ENCODE measurements at places on chromosomes 16 and 17.

GRCh38 chr16:77732241-77732946 is 10.1 kb downstream of the NUDT7 start:
- no peak for DNase-seq

- DNase-seq, result no peak
These were observed 12.5 kb upstream of the FAM171A2 start for GRCh38 chr17:44376124-44376523.

DNA sequence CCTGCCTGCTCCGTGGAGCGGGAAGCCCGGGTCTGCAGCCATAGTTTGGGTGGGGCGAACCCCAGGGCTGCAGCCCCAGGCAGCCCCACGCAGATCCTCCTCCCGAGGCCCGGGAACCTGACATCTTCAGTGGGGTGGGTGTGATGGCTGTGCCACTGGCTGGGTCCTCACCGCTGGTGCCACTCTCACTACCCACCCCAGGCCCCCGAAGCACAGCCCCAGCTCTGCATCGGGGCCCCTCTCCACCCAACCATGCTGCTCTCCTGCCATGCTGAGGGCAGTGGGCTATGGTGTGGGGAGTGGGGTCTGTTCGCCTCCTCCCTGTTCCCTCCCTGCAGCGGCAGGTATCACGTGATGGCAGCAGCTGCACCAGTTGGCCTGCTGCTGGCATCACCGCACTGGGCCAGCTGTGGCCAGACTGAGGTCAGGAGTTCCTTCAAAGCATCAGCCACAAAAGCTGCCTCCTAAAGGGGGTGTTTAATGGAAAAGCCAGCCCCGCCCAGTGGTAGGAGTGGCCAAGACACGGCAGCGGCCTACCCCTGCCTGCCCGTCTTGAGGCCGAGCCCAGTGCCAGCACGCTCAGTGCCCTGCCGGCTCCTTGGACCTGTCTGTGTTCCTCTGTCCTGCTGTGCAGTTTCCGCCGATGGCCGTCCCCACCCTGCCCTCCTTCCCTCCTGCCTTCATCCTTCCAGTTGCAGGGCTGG is 10.8 kb downstream of the KCTD5 start:
- DNase-seq, result no peak

GRCh38 chr17:51103451-51103850 is 17.2 kb downstream of the SPAG9 start:
- no peak for DNase-seq

DNA sequence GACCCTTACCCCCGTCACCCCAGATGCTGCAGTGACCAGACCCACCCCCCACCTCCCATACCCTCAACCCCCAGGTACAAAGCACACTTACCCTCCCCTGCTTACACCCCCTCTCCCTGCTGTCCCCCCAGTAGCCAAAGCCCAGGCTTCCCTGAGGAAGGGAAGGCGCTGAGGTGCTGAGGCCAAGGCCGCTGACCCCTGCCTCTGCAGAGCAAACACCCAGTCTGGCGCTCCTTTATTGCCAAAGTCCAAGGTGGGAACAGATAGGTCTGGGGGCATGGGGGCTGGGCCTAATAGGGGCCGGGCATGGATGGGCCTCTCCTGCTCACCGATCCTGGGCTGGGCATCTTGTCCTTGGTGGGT is 683 bp downstream of the LCAT start:
- no peak for DNase-seq

- DNase-seq, result no peak
These were observed 668 bp downstream of the MMP15 start for GRCh38 chr16:58026139-58026704.

- DNase-seq, result no peak
These were observed 13.3 kb upstream of the ACSF3 start for GRCh38 chr16:89080196-89080853.

DNA sequence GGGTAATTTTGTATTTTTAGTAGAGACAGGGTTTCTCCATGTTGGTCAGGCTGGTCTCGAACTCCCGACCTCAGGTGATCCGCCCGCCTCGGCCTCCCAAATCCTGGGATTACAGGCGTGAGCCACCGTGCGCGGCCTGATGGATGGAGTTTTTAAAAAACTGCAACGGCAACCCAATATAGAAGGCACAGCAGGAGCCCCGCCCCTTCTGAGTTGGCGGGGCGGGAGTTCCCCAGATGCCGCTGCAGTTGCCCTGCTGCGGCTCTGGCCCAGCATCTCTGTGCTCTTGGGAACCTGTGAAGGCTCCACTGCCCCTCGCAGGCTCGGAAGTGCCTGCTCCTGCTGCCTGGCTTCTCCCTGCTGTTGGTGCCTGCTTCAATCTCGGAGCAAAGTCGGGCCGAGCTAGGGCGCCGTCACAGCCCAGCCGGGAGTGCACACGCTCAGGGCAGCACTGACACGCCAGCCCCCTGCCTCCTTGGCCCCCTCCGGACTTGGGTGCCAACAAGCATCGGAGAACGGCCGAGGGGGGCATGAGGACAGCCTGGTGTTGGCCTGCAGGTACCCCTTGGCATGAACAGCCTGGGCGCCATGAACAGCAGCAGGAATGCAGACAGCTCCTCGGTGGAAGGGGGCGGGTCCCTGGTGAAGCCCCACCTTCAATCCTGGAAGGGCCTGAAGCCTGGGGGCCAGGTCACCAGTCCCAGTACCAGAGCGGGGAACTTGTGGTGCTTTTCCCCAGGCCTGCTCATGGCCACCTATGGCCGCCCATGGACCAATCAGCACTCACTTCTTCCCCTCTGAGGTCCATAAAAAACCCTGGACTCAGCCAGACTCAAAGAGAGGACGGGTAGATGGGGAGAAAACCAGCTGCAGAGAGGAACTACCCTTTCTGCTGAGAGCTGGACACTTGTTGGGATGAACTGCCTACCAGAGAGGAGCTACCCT is 2.3 kb upstream of the NT5M start:
- DNase-seq, result peak; percentile 55

GRCh38 chr17:76179496-76180467 is 38.7 kb upstream of the FOXJ1 start:
- DNase-seq, result peak; percentile 56

DNA sequence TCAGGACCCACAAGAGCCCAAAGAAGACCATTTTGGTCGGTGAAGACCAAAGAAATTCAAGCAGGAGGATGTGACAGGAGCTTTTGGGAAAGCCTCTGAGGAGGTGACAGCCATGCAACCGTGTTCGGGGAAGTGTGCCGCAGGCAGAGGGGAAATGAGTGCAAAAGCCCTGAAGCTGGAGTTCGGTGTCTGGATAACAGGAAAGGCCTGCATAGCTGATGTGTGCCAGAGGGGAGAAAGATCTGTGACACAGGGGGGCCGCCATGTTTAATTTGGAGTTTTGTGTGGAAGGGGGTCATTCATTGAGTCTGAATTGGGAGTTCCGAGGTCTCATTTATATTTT is 870 bp upstream of the ZC3H7A start:
- no peak for DNase-seq

DNA sequence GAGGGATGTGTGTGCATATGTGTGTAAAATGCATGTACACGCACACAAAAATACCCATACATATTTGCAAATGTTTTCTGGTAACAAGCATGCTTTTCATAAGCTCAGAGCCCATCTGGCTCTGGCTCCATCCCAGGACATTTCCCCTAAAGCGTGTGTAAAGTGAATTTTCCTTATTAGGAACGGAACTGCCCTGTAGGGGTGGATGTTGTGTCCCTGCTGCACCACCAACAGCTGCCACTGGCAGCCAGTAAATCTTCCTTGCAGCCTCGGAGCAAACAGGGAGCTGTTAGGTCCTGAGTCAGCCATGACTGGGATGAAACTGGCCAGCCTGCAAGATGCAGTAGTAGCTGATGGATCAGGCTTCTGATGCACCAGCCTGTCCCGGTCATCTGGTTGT is 393.5 kb downstream of the UTP18 start:
- no peak for DNase-seq

GRCh38 chr17:59669411-59669810 is 37.8 kb downstream of the PTRH2 start:
- no peak for DNase-seq

DNA sequence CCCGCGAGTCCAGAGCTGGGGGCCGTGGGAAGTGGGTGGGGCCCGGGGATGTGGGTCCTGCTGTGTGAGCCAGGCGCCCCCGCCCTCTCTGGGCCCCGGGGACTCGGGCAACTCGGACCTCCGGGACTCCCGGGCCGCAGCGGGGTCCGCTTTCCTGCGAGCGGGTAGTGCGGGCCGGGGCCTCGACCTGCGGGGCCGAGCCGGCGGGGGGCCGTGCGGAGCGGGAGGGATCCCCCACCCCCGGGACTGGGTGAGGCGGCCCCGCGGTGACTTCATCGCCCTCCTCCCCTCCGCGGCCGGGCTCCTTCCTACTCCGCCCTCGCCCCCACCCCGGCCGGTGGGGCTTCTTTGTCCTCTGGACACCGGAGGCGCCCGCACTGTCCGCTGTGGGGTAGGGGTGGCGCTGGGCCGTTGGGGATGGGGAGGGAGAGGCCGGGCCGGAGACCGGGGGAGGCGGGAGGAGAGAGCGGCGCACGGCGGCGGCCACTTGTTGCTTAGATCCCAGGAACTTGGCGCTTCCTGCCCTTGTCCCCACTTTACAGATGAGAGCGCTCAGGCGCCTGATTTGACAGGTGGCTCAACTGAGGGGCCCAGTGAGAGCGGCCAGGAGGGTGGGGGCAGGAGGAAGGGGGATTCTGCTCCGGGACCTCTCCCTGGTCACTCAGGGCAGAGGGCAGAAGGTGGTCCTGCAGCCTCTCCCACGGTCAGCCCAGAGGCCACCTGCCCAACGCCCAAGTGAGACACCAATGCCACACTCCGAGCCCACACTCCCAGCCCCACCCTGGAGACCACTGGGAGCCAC is 874 bp downstream of the CMTM3 start:
- DNase-seq, result peak; percentile 58

DNA sequence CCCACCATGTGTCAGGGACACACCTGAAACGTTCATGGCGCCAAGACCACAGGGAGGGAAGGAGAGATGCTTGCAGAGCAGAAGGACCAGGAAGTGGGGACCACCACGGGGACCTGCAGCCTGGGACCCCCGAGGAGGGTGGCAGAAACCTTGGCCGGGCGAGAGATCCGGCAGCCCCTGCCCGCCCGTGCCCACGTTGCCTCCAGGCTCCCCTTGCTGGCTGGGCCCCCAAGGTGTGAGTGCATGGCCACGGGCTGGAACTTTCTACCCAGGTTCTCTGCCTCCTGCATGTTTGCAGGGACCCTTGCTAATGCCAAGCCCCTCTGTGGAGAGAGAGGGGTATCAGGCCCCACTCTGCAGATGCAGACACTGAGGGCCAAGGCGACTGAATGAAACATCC is 50.4 kb downstream of the USP22 start:
- DNase-seq, result no peak

DNA sequence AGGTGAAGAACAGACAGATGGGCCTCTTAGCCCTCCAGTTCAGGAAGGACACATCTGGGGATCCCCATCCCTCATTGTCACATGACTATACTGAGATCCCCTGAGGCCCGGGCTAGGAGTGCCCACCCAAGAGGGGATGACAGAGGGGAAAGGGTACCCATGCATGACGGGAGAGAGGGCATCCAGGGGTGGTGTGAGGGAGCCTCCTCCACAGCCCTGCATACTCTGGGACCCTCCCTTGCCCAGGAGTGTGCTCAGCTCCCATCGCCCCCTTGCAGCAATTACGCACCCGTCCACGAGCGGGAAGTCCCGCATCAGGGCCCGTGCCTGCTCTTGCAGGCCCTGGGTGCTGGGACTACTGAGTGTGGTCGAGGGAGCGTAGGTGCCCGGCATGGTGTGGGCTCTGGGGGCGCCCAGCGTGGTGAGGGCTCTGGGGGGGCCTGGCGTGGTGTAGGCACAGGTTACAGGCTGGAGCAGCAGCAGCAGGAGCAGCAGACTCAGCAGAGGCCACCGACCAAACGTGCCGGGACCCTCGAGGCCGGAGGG is 6.5 kb downstream of the DPEP2 start:
- DNase-seq, result no peak

GRCh38 chr17:78238823-78239488 is 7.5 kb downstream of the TMEM235 start:
- no peak for DNase-seq

GRCh38 chr17:57986841-57987580 is 1.0 kb downstream of the VEZF1 start:
- DNase-seq, result peak; percentile 26

DNA sequence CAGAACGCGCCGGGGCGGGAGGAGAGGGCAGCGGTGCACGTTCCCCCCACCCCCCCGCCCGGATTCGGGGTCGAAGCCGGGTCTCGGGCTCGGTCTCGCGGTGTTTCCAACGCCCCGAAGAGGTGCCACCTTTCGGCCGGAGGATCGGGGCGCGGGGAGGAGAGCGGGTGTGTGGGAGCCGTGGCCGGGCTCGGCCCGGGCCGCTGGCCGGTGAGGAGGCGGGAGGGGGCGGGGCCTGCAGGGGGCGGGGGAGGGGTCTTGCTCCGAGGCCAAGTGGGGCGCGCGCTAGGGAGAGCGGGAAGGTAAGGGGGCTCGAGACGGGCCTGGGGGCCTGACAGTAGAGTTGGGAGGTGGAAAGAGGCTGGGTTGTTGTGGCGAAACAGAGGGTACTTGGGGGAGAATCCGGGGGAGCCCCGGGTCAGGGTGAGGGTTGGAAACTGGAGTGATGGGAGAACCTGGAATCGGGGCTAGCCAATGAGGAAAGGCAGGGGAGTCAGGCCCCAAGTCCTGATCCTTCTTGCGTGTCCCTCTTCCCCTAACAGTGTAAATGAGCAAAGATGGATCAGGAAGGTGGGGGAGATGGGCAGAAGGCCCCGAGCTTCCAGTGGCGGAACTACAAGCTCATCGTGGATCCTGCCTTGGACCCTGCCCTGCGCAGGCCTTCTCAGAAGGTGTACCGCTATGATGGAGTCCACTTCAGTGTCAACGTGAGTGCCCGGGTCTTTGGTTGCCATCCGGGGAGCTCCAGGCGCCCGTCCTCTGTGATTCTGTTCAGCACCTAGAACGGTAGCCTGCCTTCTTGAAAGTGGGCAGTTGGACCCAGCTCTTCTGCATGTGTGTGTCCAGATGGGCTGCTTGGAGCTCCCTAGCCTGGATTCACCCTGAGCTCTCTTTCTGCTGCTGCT is 873 bp downstream of the SETD1A start:
- no peak for DNase-seq

- DNase-seq, result no peak
These were observed 488.9 kb downstream of the SHISA9 start for GRCh38 chr16:13390093-13390985.

DNA sequence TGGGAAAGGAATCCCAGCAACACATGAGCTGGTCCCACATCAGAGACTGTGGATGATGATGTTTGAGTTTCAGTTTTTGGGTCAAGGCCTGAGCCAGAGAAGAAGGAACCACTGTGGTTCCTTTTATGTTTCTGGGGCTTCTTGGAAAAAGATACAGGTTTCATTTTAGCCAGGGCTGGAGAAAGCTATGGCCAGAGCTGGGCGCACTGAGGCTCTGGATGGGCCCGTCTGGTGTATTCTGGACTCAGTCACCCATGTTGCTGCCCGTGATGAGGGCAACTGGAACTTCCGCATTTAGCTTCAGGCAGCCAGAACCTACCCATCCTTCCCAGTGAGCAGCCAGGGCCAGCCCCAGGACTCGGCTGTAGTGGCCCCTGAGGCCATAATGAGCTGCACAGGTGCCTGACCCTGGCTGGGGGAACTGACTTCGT is 15.0 kb upstream of the PITPNA start:
- DNase-seq, result no peak

DNA sequence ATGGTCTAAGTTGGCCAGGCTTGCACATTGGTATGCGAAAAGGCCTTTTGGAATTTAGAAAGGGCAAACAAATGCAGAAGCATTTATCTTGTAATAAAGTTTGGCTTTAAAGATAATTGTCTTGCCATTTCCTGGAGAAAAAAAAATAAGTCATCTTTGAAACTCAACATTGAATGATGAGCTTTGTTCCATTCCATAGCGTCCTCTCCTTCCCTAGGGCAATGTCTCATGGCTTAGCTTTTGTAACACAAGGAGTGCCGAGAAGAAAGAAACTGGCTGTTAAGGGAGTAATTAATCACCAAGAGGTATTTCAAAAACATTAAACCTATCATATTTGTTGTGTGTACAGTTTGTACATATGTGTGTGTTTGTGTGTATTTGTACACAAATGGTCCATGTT is 372.3 kb downstream of the NPIPA8 start:
- no peak for DNase-seq
